ENCODE measurements at places on chromosomes 5 and 9. TPM values are rescaled to one million over a fixed set of nuclear protein-coding genes. Genes with fewer than 3 reads are reported as not detected.

- H3K27me3 ChIP-seq = no peaks in the 10 kb centered on the region
- no peaks in the 10 kb centered on the region for H3K36me3 ChIP-seq
- DNase-seq = no peak
- H3K27ac ChIP-seq = no peak overlapping the region
- H3K4me3 ChIP-seq = no peak overlapping the region
- no peaks in the 10 kb centered on the region for H3K4me1 ChIP-seq
Observed at GRCh38 chr5:103774721-103775120, 212.1 kb upstream of the NUDT12 start.

- H3K27ac ChIP-seq = peak overlapping the region; percentile 77
- no peaks in the 10 kb centered on the region for H3K27me3 ChIP-seq
- H3K4me3 ChIP-seq = peak overlapping the region; percentile 4
- H3K4me1 ChIP-seq = peaks cover 84% of the 10 kb centered on the region
- peak; percentile 28 for DNase-seq
- H3K36me3 ChIP-seq = peaks cover 14% of the 10 kb centered on the region
Observed at GRCh38 chr5:132457371-132458225, 33.0 kb downstream of the IRF1 start.

DNA sequence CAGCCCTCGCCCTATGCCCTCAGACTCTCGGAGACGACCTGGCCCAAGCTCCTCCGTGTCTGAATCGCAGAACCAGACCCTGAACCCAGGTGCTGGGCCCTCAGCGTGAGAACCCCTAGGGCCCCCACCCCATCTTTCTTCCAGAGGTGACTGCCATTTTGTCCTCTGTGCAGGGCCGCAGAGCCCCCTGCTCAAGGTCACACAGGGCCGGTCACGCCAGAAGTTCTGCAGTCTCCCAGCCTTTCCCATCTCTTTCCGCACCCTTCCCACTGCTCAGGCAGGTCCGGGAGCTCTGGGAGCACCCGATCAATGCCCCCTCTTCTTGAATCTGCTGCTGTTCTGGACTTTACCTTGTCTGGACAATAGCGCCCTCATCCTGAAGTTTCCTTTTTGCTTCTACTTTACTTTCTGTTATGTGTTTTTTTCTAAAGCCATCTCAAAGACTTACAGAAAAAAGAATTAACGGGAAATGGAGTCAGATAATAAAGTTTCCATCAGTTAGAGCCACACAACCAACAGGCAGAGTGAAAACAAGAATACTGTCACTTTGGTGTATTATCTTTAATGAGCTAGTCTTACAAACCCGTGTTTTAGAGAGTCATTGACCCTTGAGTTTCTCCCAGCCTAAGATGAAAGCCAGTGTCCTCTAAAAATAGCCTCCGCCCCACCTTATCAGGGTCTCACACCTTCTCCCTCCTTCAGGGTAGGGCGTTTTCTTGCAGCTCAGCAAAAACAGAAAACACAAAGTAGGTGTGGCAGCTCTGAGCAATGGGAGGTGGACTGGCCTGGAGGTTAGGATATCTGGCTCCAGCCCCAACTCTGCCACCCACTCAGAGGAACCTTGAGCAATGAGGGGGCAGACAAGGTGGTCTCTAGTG is 1.8 kb downstream of the TMOD1 start:
- no peaks in the 10 kb centered on the region for H3K36me3 ChIP-seq
- H3K27ac ChIP-seq = no peak overlapping the region
- DNase-seq = no peak
- H3K4me3 ChIP-seq = no peak overlapping the region

GRCh38 chr5:124454081-124454480 is 292.4 kb downstream of the ZNF608 start:
- DNase-seq = no peak
- no peaks in the 10 kb centered on the region for H3K36me3 ChIP-seq
- H3K27ac ChIP-seq = no peak overlapping the region
- H3K4me1 ChIP-seq = no peaks in the 10 kb centered on the region
- H3K4me3 ChIP-seq = no peak overlapping the region

GRCh38 chr9:98807814-98808195 is 335 bp downstream of the GALNT12 start:
- H3K27me3 ChIP-seq = no peaks in the 10 kb centered on the region
- peak overlapping the region; percentile 56 for H3K4me3 ChIP-seq
- H3K27ac ChIP-seq = no peak overlapping the region
- peaks cover 16% of the 10 kb centered on the region for H3K4me1 ChIP-seq
- H3K36me3 ChIP-seq = no peaks in the 10 kb centered on the region

- no peak for DNase-seq
- H3K36me3 ChIP-seq = no peaks in the 10 kb centered on the region
- no peaks in the 10 kb centered on the region for H3K27me3 ChIP-seq
- no peak overlapping the region for H3K27ac ChIP-seq
- H3K4me3 ChIP-seq = no peak overlapping the region
- no peaks in the 10 kb centered on the region for H3K4me1 ChIP-seq
Observed at GRCh38 chr9:8241201-8241600, 441.6 kb upstream of the DMAC1 start.

- H3K27ac ChIP-seq = no peak overlapping the region
- H3K4me1 ChIP-seq = no peaks in the 10 kb centered on the region
- no peak for DNase-seq
- H3K36me3 ChIP-seq = no peaks in the 10 kb centered on the region
- no peak overlapping the region for H3K4me3 ChIP-seq
Observed at GRCh38 chr9:96080364-96080763, 204.9 kb downstream of the ERCC6L2 start.

GRCh38 chr9:99445920-99446319 is 223.8 kb downstream of the SEC61B start:
- no peak overlapping the region for H3K27ac ChIP-seq
- no peak overlapping the region for H3K4me3 ChIP-seq
- H3K4me1 ChIP-seq = no peaks in the 10 kb centered on the region
- no peak for DNase-seq

GRCh38 chr5:157570531-157571200 is 4.9 kb downstream of the ADAM19 start:
- H3K4me1 ChIP-seq = peaks cover 11% of the 10 kb centered on the region
- no peaks in the 10 kb centered on the region for H3K36me3 ChIP-seq
- no peak overlapping the region for H3K27ac ChIP-seq

- H3K4me3 ChIP-seq = peak overlapping the region; percentile 6
- no peaks in the 10 kb centered on the region for H3K27me3 ChIP-seq
- no peaks in the 10 kb centered on the region for H3K36me3 ChIP-seq
- H3K4me1 ChIP-seq = peaks cover 21% of the 10 kb centered on the region
Observed at GRCh38 chr5:110053205-110053604, 363.5 kb downstream of the MAN2A1 start.

DNA sequence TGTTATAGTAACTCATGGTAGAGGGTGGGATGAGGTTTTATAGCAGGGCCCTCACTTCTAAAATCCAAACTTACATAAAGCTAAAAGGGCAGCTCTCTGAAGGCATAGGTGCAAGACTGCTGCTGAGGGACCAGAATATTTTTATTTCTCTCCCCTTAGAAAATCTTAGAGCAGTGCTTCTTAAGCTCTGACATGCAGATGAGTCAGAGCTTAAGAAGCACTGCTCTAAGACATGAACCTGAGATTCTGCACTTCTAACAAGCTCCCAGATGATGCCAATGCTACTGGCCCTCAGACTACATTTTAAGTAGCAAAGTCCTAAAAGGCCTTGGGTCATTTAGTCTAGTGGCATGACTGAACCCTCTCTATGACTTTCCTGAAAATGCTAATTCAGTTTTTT is 97.6 kb upstream of the SPRY4 start:
- no peak overlapping the region for H3K4me3 ChIP-seq
- H3K27me3 ChIP-seq = no peaks in the 10 kb centered on the region
- H3K4me1 ChIP-seq = peaks cover 12% of the 10 kb centered on the region
- no peaks in the 10 kb centered on the region for H3K36me3 ChIP-seq
- no peak for DNase-seq

DNA sequence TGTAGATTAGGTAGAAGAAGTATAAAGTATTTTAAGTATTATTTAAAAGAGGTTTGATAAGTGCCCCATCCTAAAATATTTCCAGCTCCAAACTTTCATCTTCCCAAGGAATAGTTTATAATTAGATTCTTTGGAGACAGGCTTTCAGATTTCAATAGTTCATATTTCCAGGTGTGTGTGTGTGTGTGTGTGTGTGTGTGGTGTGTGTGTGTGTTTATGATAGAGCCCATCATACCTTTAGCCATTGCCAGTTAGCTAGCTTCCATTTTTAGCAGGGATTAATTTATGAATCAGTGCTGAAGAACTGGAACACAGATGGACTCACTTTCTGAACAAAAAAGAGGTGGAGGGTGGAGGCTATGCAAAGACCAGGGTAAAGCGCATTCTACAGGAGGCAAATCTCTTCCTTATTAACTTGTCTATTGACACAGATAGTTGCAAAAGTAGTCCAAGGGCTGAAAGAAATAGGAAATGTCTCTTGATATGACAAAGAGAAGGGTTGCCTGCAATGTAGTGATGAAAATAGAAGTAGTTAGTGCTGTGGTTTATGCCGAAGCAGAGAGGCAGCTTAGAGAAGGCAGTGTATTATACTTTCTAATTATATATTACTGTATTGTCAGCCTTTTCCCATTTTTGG is 301.1 kb downstream of the MAN2A1 start:
- H3K4me3 ChIP-seq = no peak overlapping the region
- DNase-seq = no peak
- H3K36me3 ChIP-seq = no peaks in the 10 kb centered on the region
- H3K27ac ChIP-seq = no peak overlapping the region
- no peaks in the 10 kb centered on the region for H3K4me1 ChIP-seq
- no peaks in the 10 kb centered on the region for H3K27me3 ChIP-seq

GRCh38 chr9:93673839-93674334 is 97.5 kb downstream of the PHF2 start:
- no peak overlapping the region for H3K4me3 ChIP-seq
- no peaks in the 10 kb centered on the region for H3K27me3 ChIP-seq
- H3K36me3 ChIP-seq = peaks cover 60% of the 10 kb centered on the region
- DNase-seq = no peak
- no peaks in the 10 kb centered on the region for H3K4me1 ChIP-seq
- H3K27ac ChIP-seq = no peak overlapping the region

DNA sequence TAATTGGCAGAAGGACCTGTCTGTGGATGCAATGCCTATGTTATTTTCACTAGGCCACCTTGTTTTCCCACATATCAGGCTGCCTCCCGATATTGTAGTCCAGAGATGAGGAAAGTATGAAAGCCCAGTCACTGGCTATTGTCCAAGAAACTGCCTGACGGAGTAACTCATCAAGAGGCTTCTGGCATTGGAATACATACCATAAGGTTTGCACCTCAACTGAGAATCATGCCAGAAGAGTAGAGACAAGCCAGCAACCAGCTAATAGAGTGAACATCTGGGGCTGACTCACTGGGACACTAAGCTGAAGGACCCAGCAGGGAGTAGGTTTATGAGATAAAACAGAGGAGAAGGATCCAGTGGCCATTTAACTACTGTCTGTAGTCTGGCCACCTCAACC is 137.2 kb upstream of the FST start:
- H3K4me1 ChIP-seq = no peaks in the 10 kb centered on the region
- H3K36me3 ChIP-seq = no peaks in the 10 kb centered on the region
- H3K4me3 ChIP-seq = no peak overlapping the region
- no peak overlapping the region for H3K27ac ChIP-seq
- DNase-seq = no peak
- no peaks in the 10 kb centered on the region for H3K27me3 ChIP-seq

Gene SRA1
- 23.8 TPM for total RNA-seq

Gene IL4
- 6.0 TPM for total RNA-seq

Gene LCN9
- total RNA-seq = not detected

Gene CDO1
- not detected for total RNA-seq

Gene ARL10
- total RNA-seq = 9.2 TPM

Gene SLC6A19
- not detected for total RNA-seq

Gene HAPLN1
- total RNA-seq = not detected

Gene SLC2A6
- total RNA-seq = 5.7 TPM

Gene SAPCD2
- total RNA-seq = 0.19 TPM

Measured in naive thymus-derived CD4-positive, alpha-beta T cell (primary cell).